Activated CD4-positive, alpha-beta T cell treated with anti-CD3 and anti-CD28 coated beads for 4 hours (primary cell): ENCODE measurements at places on chromosomes 2 and 18.

GRCh38 chr18:13530879-13531387 lies 195.4 kb downstream of the FAM210A start:
- DNase-seq = no peak

- DNase-seq = no peak
These were observed 312.9 kb downstream of the PRKCE start for GRCh38 chr2:45964223-45964841.

DNA sequence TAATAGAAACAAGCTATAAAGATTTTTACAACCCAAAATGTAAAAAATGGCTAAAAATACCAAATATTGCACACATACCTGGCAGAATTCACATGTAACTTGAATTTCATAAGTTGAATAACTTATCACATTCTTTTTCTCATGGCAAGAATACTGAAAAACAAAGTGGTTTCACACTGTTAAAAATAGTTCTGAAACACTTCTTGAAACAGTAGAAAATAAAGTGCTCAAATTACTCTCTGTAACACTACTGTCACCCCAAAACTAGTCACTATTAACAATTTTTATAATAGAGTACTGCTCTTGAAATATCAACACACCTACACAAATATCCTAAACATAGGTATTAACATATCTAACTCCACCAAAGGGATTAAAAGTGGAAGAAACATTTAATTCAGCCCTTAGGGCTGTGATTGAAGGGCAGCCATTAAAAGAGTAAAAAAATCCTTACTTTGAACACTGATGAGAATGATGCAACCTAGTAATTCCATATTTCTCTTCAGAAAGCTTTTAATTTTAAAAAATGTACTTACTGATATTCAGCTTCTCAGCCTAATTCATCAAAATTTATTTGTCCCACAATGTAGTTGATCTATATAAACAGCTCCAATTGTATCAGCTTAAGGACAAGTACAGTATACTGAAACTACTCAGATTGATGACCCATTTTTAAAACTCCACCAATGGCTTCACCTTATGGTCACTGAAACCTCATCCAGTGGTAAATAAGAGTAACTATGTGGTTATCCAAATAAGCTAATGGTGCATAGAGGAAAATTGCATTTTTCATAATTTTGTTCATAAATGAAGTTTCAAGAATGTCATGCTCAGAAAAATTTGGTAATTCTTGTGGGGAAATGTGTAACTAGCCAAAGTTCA lies 31.4 kb downstream of the ATF2 start:
- DNase-seq = no peak

- no peak for DNase-seq
These were observed 1348.0 kb upstream of the TMEFF2 start for GRCh38 chr2:193542762-193543161.

DNA sequence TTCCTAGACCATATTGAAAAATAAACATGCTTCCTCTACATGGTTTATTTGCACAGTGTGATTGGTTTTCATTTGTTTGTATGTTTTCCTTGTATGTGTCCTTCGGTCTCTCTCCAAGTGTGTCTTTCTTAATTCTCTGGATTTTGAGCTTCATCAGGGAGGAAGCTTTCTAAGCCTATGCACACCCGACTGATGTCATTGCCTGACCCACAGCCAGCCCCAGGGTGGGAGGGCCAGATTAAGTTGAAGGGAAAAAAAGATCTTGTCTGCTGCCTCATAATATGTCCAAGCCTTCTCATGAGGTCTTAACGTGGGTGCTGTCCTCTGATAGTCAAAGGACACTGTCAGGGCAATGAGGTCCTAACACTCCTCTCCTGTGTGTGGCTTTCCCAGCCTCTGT lies 115.2 kb downstream of the MARCHF4 start:
- DNase-seq = no peak

DNA sequence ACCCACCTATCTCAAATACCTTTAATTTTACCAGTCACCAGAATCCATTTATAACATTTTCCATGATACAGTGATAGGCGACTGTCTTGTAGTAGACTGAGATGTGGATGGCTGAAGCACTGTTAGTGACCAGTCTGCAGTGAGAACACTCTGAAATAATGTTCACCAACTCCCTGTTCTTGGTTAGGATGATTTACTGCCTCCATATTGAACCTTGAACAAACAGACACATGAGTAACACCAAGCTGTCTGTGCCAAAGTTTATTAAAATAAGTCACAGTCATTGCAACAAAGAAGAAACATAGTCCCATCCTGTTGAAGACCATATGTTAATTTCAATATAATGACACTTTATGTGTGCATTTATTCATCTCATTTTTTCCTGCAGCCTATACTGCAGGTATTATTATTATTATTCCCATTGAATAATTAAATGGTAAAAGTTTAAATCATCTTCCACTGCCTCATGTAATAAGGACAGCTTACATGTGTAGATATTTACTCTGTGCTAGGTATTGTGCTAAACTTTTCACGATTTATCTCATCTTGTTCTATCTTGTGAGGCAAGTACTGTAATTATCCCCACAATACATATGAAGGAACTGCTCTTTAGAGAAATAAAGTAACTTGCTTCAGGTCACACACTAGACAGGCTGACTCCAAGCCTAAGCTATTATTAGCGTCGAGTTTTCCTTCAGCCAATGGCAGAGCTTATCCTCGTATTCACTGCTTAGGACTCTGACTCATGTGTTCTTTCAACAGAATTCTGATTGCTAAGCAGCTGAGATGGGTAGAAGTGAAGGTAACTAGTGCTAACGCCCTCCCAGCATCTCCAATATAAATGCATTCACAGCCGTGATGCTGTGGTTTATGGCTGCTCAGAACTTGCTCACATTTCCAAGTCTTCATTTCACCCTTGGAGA lies 62.5 kb downstream of the ONECUT2 start:
- no peak for DNase-seq

DNA sequence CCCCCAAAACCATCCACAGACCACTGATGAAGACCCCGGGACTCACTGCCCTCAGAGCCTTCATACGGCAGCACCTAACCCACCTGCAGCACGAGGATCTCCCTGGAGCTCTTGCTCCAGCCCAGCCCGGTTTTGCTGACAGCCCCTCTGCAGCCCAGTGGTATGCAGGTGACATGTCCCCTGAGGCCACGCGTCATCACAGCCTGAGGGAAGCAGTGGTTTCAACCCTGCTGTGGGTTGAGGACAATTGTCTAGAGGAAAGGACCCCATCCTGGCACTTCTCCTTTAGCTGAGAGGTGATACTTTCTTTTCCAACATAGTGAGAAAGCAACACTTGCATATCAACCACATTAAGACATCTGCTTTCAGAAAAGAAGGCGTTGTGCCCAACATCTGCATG lies 134.0 kb downstream of the SEPTIN10 start:
- DNase-seq = no peak

DNA sequence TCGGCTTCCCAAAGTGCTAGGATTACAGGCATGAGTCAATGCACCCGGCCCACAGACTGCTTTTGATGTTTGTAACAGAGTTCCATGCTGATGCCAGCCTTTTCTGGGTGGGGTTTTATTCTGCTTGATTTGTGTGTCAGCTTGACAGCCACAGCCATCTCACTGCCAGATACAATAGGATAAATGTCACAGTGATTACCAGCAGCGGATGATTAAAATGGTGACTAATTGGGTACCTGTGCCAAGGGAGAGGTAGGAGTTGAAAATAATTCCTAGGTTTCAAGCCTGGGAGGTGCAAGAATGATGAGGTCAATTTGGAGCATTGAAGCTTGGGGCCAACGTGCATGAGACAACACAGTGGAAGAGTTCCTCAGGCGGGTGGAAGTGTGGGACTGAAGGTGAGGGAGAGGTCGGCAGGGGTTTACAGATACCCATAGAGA lies 39.4 kb downstream of the SH2D6 start:
- no peak for DNase-seq

- peak; percentile 42 for DNase-seq
These were observed 2.9 kb upstream of the CASP8 start for GRCh38 chr2:201257381-201257955.

DNA sequence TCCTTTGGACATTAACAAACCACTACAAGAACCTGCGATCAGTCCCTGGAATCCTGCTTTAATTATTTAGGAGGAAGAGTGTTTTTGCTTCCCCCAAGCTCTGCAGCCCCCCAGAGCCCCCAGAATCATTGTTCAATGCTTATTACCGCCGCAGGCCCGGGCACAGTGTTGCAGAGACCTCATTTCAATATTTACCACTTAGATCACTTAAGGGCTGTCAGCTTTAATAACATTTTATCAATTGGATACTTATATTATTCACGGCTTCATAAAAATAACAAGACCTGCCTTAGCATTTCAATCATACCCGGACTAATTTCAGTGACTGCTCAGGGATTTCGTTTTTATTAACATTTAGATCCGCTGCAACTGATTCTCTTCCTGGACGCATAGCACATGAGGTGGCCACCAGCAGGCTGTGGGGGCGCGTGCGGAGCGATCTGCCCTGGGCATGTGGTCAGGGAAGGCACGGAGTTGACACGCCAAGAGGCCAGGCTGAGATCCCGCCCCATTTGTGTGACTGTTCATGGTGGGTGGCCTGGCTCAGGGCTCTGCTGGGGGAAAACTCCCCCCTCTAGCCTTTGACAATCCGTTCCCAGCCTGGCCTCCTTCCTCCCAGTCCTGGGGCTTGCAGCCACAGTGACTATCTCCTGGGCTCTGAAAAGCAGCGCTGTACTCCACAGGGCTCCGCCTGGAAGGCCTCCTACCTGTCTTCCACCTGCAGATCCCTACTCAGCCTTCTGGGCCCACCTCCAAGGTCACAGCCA lies 267.6 kb downstream of the SRBD1 start:
- DNase-seq = no peak

- no peak for DNase-seq
These were observed 11.4 kb downstream of the CTIF start for GRCh38 chr18:48550101-48550729.

- DNase-seq = no peak
These were observed 38.9 kb downstream of the INO80C start for GRCh38 chr18:35458677-35459441.

DNA sequence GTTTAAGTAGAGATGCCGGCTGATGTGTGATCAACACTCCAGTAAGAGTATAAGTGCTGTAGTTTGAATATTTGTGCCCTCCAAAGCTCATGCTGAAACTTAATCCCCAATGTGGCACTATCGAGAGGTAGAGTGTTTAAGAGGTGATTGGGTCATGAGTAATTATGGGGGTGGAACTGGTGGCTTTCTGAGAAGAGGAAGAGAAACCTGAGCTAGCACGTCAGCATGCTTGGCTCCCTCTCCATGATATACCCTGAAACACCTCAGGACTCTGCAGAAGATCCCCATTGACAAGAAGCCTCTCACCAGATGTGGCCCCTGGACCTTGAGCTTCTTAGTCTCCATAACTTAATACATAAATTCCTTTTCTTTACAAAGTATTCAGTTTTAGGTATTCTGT lies 584.8 kb downstream of the TSN start:
- no peak for DNase-seq

DNA sequence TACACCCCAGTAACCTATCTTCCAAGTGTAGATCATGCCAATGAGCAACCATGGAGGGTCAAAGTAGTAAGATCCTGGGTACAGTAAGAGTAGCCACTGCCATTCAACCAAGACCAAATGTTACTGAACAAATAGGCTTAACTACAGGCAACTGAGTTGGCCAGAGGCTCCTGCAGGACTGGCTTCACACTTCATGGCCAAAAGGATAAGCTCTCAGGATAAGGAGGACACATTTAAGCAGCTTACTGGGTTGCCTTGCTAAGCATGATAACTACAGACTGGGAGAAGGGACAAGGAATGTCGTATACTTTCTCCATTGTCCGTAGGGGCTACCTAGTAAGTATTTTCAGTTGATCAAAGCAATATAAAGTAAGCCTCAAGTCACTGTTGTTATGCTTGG lies 174.7 kb downstream of the INO80D start:
- no peak for DNase-seq

GRCh38 chr18:10727477-10727876 lies 201.7 kb downstream of the NAPG start:
- DNase-seq = no peak

GRCh38 chr2:133266926-133267590 lies 301.2 kb downstream of the NCKAP5 start:
- no peak for DNase-seq

DNA sequence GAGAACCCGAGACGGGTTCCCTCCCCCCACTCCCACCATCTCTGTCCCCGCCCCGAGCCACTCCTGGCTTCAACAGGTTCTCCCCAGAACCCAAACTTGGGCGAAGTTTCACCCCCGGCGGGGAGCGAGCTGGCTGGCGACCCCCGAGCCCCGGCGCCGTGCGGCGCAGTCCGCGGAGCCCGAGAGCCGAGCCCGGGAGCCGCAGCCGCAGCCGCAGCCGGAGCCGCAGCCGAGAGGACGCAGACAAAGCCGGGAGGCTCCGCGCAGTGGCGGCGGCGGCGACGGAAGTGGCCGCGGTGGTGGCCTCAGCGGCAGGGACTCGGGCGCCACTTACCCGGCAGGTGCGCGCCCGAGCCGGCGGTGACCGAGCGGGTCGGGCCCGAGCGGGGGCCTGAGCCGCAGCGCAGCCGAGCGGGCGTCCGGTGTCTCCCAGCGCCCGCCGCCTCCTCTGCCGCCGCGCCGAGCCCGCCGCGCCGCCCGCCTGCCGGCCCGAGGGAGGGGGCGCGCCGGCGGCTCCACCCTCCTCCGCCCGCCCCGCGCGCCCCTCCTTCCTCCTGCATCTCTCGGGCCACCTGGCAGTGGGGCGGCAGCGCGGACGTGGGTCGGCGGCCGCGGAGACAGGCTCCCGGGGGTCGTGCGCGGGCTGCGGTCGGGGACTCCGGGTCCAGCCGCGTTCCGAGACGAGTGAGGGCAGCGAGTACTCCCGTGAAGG lies at the start of gene ECEL1:
ECEL1 (minus strand) TSS at position 450 of the 712 bp plus-strand sequence. CDS start 1,181 bp downstream, outside the sequence.
- no peak for DNase-seq

DNA sequence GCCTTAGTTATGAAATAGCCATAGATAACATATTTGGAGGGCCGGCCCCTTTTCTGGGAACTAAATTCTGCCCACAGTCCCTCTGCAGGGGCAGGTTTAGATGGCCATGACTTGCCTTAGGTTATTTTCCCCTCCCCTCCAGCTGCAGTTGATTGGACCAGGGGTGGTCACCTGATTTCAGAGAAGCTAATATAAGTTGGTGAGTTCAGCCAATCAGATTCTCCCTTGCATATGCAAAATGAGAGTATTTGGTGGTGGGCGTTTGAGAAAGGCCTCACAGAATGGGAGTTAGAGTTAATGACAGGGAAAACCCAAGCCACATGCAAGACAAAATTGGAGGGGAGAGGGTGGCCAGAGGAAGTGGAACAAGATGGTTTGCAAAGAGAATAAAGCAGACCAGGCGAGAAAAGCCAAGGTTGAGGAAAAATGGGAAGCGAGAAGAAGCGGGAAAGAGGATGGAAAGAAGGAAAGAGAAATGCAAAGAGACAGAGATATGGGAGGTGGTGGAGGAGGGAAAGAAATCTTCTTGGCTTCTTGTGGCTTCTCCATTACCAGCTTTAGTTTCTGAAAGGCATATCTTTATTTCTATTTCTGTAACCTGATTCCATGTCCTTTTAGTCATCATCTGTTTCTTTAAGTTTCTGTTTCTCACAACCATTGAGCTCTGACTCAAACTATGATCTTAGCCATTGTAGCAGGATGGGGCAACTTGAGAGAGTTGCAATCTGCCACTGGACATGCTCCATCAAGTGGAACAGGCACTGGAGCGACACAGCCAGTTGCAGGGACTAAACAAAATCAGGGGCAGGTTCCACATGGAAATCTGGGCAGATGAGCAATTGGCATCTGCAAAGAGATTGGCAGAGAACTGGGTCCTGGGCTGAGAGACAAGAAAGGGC lies 108.1 kb upstream of the SIX3 start:
- DNase-seq = no peak

- DNase-seq = no peak
These were observed 183.1 kb downstream of the PID1 start for GRCh38 chr2:229087843-229088516.
